ENCODE measurements at places on chromosomes 2 and 18. TPM values are rescaled to one million over a fixed set of nuclear protein-coding genes. Genes with fewer than 3 reads are reported as not detected.

Gene CCBE1
- total RNA-seq, result 27.8 TPM

Gene SCG2
- total RNA-seq, result 0.61 TPM

Gene NEURL3
- 0.29 TPM for total RNA-seq

Gene ABCA12
- total RNA-seq, result 0.17 TPM

DNA sequence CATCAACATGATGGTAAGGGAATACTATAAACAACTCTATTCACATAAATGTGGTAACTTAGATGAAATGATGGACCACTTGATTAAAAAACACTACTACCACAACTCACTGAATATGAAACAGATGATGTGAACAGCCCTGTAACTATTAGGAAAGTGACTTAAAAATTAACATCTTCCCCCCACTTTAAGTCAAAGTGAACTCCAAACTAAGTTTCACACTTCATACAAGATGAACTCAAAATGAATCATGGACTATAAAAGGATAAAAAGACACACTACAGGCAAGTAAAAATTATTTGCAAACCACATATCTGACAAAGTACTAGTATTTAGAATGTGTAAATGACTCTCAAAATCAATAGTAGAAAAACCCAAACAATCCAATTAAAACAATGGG lies 71.6 kb downstream of the ZAP70 start:
- no peak for DNase-seq

DNA sequence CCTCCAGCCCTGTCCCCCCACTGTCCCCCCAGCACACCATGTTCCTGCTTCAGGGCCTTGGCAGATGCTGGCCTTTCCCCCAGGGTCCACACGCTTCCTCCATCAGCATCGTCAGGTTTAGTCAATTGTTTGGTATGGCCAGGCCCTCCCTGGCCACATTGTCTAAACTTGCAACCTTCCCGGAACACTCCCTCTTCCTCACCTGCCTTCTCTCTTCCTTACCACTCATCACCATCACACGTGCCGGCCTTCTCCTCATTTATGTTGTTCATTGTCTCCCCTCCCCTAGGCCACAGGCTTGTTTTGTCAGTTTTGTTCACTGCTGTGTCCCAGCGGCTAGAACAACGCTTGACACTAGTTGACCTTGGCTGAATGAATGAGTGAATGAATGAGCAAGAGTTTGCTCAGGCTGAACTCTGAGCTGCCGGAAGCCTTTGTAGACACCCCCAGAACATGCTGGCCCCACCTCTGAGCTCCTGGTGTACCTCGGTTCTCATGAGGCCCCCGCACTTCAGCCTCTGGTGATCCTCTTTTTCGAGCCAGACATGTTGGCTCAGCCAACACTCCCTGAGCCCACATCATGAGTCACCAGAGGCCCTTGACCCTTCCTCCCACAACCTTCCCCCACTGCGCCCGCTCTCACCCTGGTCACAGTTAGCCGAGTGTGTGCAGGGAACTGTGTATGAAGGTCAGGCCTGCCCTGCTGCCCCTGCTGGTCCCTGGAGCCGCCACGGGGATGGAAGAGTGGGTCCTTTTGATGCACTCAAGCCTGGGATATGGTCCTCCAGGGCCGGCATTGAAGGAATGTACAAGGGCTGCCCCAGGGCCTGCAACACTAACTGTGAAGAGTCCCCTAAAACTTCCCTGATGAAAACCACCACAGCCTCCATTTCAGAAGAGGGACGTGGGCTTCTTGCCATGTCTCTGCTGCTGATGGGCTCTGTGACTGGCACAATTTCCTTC lies 57.5 kb downstream of the HS1BP3 start:
- DNase-seq, result peak; percentile 92

DNA sequence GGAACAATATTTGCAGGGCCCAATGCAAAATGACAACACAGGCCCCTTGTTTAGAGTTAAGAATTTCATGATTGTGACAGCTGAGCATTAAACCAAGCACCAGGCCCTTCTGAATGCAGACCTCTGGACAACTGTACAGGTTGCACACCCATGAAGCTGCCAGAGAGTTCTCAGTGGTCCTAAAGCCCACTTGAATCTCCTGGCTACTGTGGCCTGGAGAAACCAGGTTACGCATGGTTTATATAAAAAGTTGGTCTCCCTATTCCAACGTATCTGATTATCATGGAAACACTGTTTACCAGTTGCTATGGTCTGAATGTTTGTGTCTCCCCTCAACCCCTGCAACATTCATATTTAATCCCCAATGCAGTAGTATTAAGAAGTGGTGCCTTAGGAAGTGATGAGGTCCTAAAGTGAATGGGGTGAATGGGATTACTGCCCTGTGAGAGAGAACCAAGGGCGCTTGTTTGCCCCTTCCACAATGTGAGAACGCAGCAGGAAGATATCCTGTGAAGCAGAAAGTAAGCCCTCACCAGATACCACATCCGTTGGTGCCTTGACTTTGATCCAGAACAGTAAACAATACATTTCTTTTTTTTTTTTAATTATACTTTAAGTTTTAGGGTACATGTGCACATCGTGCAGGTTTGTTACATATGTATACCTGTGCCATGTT lies 48.0 kb upstream of the ANXA4 start:
- DNase-seq, result no peak

GRCh38 chr18:58819051-58819450 lies 45.6 kb upstream of the ZNF532 start:
- no peak for DNase-seq

DNA sequence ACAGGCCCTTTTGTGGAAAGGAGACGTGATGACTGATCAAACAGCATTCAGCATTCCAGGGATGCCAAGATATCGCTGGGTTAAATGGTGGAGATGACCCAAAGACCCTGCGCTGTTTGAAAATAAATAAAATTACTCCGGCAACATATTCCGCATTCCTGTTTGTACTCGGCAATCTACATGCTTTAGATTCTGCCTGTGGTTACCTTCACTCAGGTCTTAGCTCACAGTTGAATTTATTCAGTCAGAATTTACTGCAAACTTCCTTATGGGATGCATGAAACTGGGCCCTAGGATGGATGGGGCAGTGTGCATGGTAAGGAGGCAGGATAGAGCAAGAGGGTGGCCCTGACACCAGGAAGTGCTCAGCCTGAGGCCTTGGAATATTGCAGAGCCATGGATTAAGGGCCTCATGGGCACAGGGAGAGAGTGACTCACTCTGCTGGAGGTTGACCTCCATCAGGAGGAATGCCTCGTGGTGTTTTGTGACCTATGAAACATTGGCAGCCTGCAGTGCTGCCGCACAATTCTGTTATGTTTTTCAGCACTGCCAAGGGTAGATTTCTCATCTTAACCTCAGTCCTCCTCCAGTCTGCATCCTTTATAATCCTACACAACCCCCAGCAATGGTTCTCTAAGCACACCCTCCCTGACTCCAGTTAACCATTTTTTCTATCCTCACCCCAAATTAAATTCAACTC lies 321.4 kb downstream of the IRS1 start:
- no peak for DNase-seq

- no peak for DNase-seq
Observed at GRCh38 chr2:202051499-202052161, 18.0 kb downstream of the FZD7 start.

DNA sequence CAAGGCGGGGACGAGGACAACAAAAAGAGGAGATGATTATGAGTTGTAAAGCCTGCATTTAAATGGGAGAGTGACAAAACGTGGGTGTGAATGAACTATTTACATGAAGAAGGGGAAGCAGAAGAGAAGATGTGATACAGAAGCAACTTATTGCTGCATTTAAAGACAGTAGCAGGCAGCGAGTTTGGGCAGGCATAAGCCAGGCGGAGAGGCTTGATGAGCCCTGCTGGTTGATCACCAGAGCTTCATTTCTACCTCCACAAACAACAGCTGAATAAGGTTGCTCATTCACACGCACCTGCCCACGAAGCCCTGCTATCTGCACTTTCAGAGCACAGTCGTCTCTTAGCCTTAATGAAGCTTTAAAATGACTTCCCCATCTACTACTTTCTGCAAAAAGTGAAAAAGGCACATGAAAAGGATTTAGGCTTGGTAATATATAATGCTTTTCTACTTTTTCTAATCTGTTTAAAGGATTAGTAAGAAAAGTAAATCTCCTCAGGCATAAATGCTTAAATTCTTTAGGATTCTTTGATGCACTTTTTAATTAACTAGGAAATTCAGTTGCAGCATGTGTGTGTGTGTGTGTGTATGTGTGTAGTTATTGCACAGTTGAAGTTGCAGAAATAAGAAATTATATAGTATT lies 3.1 kb downstream of the SLC38A11 start:
- DNase-seq, result no peak

- DNase-seq, result no peak
Observed at GRCh38 chr18:38427736-38428135, 862.1 kb upstream of the CELF4 start.

DNA sequence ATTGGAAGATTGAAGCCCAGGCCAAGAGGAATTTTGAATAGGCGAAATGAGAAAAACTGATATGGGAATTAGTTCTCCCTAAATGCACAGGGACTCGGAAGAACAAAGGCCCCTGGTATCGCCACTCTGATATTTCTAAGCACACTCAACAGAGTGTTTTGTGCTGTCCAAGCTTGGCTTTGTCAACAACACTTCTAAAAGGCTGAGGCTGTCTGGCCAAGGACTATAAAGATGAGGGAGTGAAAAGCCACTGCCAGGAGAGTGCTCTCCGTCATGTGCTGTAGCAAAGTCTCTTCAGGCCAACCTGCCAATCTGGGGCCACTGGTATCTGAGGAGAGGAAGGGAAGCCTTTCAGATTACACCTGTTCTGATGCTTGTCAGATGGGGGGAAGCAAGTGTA lies 611.2 kb upstream of the PIK3C3 start:
- DNase-seq, result no peak

All from upper lobe of right lung (tissue), 1 donor.